Mucosa of gallbladder (tissue), 1 donor: ENCODE measurements at places on chromosomes 3 and 15.

GRCh38 chr3:112297714-112298113 is 3.7 kb upstream of the SLC9C1 start:
- no peak for DNase-seq

GRCh38 chr3:51706788-51707731 is at the start of gene GRM2:
GRM2 (plus strand) TSS chr3:51707068; CDS start chr3:51708984, 1,916 bp downstream.
- peak; percentile 80 for DNase-seq

DNA sequence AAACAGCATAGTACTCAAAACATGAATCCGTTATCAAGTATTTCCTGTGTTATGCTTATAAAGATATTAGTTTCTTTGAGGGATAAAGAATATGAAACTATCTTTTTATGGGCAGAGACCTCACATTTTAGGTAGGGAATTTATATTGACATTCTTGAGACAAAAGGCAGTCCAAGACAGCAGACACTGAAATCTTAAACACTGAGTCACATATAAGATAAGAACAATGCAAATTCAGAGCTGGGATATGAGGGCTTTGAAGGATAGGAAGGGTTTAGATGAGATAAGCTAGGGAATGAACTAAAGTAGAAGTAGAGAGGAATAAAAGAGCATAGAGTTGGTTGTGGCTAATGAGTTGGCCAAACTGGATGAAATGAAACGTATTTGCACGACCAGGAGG is 58.4 kb downstream of the ASTE1 start:
- DNase-seq, result no peak

DNA sequence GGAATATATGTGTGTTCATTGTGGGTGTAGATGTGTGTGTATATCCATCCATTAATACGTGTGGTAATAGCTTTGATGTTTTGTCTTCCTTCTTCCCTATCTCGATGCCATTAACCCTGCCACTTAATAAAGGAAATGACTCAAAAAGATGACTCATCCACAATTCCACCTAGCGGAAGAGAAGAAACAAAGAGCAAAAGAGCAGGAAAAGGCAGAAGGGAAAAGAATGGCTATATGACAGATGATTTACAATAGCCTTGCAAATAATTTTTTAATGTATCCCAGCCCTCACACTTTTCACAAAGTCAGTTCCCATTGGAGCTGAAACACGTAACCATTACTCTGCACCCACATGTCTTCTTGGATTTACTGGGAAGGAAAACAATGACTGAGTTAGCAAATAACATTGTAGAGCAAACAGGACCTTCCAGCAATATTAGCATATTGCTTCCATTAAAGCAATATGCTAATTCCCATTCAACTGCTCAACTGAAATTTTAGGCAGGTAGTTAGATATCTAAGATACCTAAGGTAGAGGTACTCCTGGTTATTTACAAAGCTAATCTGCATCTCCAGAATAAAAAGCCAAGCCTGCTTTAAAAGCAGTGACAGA is 197.2 kb downstream of the KCNAB1 start:
- no peak for DNase-seq

GRCh38 chr3:106293161-106293560 is 424.3 kb upstream of the CBLB start:
- no peak for DNase-seq

DNA sequence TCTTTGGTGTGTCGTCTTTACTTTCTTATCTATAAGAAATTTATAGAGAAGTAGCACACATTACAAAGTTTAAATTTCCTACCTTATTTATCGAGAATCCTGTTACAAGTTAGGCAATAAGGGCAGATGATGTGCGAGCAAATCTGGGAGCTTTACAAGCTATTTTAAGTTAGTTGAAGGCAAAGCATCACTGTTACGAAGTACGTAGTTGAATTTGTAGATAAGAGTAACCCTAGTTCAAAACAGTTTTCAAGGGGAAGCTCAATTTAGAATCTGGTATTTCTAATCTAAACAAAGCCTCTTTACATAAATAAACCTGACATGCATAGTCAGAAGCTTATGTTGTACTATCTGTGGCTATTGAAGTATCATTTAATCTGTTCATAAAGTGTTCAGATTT is 8.4 kb downstream of the KBTBD8 start:
- DNase-seq, result no peak

- DNase-seq, result no peak
Observed at GRCh38 chr3:197811343-197811742, 20.3 kb downstream of the LRCH3 start.

- DNase-seq, result no peak
Observed at GRCh38 chr15:39354189-39354588, 226.7 kb upstream of the THBS1 start.

- DNase-seq, result no peak
Observed at GRCh38 chr3:57948080-57948671, 60.0 kb upstream of the FLNB start.

DNA sequence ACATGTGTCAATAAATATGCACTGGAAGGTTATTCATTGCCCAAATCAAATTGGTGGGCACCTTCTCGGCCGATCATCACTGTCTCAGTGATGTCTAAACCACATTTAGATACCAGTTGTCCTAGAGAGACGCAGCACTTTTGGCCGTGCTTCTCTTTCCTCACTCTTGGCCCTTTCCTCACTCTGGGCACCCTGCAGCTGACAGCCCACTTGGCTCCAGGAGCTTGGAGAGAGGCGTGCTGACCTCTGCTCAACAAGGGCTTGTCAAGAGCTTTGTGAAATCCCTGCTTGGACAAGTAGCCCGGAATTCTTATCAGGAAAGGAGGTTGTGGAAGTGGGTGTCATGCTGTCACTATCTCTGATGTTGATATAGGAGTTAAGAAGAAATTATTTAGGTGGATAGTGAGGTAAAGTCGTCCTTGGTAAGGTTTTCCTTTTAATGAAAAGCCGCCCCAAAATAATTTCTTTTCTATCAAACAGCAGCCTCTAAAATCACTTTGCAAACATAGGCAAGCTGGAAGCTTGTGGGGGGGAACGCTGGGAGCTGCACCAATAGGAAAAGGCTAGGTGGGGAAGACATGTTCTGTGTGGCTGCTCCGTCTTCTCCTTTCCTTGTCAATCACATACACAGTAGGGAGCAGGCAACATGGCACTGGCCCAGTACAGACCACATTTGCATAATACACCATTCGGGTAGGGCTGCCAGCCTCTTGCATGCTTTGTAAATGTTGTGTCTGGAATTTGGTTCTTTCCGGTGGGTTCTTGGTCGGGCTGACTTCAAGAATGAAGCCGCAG is 126.8 kb upstream of the UBE3A start:
- no peak for DNase-seq

DNA sequence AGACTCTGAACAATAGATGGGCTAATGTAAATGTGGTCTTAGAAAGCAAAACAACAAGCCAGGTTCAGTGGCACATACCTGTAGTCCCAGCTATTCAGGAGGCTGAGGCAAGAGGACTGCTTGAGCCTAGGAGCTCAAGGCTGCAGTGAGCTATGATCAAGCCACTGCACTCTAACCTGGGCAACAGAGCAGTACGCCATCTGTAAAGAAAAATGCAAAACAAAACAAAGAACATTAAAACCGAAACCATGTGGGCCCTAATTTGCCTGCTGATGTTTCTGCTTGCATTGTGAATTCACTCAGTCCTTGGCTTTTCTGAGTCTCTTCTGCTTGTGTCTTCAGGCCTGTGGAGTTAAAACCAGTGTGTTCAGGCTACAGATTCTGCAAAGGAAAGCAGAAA is 56.7 kb downstream of the CCNL1 start:
- no peak for DNase-seq

GRCh38 chr3:39432342-39432741 is 25.8 kb downstream of the RPSA start:
- no peak for DNase-seq

DNA sequence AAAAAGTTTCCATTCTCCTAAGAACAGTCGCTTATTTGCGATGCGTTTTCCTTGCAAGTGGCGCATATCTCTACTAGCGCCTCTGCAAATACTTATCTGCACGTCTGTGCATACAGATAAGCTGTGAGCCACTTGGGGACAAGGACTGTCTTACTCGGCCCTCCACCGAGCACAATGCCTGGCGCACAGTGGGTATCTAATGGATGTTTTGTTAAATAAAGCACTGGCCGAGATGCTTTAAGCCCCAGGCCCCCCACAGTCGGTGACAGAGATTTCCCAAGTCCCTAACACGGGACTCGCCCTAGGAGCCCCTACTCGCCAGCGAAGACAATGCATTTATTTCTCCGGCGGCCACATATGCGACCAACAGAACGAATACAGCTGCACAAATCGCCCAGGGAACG is 503 bp downstream of the HLTF start:
- DNase-seq, result no peak

GRCh38 chr3:179447251-179447650 is 4.0 kb downstream of the GNB4 start:
- no peak for DNase-seq

- no peak for DNase-seq
Observed at GRCh38 chr15:71957026-71957425, 146.7 kb downstream of the NR2E3 start.

- DNase-seq, result no peak
Observed at GRCh38 chr3:52856666-52857065, 21.8 kb upstream of the MUSTN1 start.

GRCh38 chr15:101444015-101444414 is 45.5 kb downstream of the PCSK6 start:
- no peak for DNase-seq

- no peak for DNase-seq
Observed at GRCh38 chr15:64130159-64130558, 21.4 kb upstream of the SNX22 start.

- no peak for DNase-seq
Observed at GRCh38 chr3:57015350-57015729, 45.1 kb upstream of the SPATA12 start.

DNA sequence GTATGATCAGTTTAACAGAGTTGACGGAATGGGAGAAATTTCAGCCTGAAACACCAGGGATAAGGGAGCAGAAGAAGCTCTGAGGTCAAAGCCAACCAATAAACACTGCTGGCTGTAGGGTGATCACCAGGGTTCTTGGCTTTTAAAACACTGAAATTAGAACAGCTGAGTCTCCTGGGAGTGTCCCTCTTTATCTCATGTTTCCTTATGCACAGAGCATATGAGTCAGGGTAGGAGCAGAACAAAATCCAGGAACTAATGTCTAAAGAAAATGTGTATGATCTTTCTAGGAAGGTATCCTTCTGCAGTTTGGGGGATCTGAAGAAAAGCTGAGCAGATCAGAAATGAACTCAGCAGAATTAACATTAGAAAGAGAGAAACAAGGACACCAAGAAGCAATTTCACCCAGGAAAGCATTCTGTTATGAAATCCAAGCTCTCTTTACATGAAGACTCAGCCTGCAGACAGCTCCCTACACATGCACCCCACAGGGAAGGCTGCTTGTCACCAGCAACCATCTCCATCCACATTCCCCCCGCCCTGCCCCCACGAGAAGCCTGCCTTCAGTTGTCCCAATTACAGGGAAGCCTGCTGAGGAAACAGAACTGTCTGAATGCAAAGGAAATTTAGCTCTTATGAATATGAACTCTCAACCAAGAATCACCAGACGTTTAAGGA is 469.7 kb downstream of the PDCD6IP start:
- DNase-seq, result no peak
